ENCODE measurements at places on chromosomes 16 and 17.
A peak's percentile ranks its signal among the peaks of the same experiment; 100 is the strongest.

- DNase-seq: peak; percentile 73
Observed at GRCh38 chr17:45873728-45874127, 20.6 kb upstream of the MAPT start.

- DNase-seq: no peak
Observed at GRCh38 chr16:82344157-82344556, 174.1 kb upstream of the MPHOSPH6 start.

DNA sequence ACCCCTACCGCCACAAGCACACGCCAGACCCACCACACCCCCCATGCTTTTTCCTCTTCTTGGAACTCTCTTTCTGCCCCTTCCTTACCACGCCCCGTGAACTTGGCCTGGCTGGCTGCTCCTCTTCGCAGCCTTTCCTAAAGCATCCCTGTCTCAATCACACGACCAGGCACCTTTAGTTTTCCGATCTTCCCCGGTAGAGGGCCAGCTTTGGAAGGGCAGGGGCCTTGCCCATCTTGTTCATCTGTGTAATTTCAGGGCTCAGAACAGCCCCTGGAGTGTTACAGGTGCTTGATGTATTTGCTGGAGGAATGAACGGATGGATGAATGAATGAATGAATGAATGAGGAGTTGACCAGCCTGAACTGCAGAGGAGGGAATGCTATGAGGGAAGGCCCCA is 3.7 kb downstream of the SPPL2C start:
- DNase-seq: no peak

GRCh38 chr17:77733576-77734296 is 224.8 kb upstream of the TNRC6C start:
- no peak for DNase-seq

- no peak for DNase-seq
Observed at GRCh38 chr16:30397776-30398660, 2.8 kb downstream of the ZNF48 start.

GRCh38 chr17:14730821-14731220 is 429.9 kb downstream of the HS3ST3B1 start:
- no peak for DNase-seq

Measured in T-helper 2 cell (primary cell).